ENCODE measurements at places on chromosomes 3 and 15.

DNA sequence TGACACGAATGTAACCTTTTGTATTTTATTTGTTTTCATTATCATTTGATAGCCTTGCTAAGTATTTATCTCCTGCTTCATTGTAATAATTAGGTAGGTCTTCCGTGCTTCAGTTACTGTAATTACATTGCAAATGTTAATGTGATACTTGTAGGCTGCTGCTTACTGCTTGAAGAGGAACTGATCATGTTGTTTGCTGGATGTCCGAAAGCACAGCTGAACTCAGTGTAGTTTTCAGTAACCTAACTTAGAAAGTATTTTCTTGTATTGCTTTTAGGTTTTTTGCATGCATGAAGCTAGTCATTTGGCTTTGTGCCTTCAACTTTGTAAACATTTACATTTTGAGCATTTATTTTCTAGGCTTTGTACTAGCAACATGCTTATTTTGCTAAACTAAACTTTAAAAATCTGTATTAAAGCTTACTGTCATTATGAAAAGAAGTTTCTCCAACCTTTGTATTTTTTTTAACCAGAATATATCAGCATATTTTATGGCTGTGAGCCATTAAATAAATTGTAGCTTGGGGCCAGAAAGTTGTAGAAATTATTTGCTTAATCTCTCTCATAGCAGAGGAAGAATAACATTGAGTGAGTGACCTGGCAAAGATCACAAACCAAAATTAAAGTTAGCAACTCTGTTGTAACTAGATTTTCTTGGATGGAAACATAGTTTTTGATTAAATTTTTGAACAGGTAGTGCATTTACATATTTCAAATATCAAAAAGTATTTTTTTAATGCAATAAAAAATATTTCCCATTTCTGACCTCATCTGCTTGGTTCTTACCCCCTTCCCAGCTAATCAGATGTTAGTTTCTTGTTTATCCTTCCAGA is 30.7 kb downstream of the SACM1L start:
- DNase-seq = no peak

DNA sequence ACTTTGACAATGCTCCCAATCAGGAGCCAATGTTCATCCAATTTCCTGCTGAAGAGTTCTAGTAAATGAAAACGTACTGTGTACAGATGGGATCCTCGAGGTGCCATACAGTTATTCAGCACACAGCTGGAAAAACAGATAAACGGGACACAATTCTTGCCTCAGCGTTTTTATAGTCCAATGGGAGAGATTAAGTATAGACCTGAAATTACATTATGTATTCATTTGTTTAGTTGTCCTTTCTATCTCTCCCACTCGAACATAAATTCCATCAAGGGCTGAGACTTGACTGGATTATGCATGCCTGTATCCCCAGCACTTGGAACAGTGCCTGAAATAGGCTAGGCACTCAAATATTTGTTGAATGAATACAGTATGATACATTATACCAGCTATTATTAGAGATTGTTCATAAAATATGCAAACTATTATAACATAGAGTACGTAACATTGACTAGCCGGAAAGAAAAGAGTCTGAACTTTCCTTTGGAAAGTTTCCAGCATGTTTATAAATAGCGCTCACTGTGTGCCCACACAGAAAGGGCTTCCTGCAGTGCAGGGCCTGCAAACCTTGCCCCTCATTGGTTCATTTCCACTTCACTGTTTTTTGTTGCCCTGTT is 27.4 kb upstream of the SNTN start:
- DNase-seq = peak; percentile 46

- no peak for DNase-seq
Measured at GRCh38 chr3:23198801-23199200, 4.3 kb upstream of the UBE2E2 start.

DNA sequence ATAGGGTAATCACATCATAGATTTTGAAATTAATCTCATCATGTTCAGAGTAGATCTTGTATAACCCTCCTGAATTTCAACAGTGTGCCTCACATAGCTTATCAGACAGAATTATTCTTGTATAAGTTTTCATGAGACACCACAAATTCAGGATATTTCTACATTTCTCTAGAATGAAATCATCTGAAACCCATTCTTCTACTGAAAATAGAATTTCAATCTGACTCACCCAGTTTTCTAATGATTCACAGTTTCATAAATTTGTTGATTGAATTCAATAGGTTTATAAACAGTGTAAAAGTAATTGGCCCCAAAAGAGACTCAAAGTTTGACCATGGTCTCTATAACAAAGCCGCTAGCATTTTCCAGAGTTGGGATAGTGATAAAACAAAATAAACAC is 1082.6 kb upstream of the EPHA6 start:
- no peak for DNase-seq

GRCh38 chr15:25416693-25417092 is 22.1 kb downstream of the UBE3A start:
- DNase-seq = no peak

DNA sequence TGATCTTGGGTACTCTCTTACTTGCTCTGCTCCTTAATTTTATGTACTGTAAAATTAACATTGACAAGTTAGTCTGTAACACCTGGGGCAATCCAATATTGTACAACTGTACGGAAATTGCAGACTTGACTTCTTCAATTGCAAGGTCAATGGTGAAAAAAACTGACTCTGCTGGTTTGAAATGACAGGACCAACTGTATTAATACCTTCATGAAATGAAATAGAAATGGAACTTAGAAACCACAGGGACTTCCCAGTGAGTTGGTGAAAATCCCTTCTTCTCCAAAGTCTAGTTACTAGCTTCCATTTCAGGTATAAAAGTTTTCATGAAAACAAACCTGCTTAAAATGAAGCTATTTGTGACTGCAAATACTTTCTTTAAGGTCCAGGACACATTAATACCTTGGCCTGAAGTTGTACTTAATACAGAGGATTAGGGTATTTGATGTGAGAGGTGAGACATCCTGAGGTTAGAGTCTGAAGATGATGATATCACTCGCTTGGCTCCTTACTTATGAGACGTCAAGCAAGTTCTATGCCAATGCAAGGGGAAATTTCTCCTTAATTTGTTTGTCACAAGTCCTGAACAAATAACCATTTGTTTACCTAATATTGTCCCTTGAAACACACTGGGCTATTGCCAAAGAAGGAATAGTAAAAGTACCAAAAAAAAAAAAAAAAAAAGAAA is 226.2 kb upstream of the TP63 start:
- no peak for DNase-seq

DNA sequence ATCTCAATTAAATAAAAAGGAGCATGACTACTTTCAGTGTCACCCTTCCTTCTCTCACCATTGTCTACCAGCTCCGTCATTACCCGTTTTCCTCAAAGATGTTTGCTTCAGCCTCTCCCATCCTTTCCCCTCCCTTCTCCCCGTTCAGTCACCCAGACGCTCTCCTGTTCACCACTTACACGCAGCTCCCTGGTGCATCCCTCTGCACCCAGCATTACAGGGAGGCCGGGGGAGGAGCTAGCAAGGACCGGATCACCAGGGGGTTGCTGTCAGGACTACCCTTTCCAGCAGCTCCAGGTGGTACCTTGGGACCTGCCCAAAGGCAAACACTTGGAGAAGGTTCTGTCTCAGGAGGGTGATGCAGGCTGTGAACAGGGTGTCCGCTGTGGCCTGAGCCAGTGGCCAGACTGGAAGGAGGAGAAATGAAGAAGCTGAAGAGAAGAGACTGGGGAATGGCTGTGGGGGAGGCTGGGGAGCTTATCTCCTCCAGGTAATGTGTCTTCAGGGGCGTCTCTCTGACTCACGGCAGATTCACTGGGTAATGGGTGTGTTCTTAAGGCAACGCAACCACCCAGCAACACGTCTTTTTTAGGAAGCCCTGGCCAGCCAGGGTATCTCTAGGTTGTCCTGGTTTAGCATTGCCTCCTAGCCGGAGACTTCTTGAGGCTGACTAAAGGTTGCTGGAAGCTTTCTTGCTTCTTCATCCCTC is 21.8 kb upstream of the BDH1 start:
- no peak for DNase-seq

DNA sequence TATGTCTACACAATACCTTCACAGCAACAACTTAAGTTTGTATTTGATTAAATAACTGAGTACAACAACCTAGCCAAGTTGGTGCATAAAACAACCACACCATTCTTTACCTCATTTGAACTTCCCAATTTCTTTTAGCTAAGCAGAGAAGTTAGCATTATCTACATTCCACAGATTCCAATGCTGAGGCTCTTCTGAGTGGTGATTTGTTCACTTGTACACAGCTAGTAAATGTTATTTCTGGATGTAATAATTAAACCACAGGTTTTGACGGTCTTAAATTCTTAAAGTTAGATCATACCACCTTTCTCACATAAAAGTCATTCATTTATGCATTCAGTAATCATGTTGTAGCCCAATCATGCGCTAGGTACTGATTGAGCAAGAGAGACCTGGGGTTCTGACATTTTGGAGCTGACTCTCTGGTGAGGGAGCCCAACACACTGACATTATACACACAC is 102.5 kb downstream of the SST start:
- DNase-seq = no peak

DNA sequence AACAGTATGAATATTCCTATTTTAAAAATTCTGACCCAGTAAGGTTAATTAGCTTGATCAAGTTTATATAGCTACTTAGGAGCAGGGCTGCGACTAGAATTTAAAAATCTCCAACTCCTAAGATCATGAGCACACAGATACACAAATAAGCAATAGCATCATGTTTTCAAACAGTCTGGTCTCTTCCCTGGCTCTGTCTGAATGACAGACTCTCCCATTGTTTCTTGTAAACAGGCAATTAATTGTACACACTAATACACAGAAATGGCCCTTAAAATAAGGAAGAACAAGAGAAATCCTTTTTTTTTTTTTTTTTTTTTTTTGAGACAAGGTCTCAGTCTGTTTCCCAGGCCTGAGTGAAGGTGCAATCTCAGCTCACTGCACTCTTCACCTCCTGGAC is 1064.4 kb upstream of the CFAP20DC start:
- DNase-seq = no peak

GRCh38 chr3:32460031-32460749 is 42.5 kb downstream of the CMTM6 start:
- DNase-seq = peak; percentile 69

- DNase-seq = no peak
Measured at GRCh38 chr3:82087958-82088357, 326.5 kb upstream of the GBE1 start.

DNA sequence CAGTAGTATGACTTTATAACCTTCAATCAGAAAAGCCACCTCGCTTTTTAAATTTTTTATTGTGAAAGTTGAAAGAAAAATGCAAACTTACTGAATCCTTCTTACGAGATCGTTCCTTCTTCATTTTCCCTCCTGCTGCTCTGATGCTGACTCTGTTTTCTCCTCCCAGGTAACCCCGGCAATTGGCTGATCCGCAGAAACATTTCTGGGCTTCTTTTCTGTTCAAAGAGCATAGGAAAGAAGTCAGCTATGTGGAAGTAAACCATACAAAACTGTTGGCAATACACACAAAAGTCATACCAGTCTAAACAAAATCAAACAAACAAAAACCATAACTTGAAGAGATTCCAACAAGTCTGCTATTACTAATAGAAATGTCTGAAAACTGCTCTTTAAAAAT is 66.0 kb downstream of the SETD2 start:
- no peak for DNase-seq

DNA sequence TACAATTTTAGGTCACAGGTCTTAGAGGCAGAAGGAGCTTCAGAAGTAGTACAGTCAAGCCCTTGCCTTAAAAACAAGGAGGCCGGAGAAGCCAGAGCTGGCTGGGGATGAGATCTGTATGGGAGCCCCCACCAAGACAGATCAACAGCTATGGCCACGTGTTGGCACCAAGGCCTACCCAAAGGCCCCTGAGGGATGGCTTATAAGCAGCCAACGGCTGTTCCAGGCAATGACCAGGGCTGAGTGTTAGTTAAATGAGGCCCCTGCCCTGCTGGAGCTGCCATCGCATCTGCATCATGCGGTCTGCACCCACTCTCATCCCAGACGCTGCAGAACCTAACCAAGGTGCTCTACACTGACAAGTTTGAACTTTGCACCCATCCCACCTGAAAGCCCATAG is 43.3 kb downstream of the CCDC12 start:
- DNase-seq = no peak

- no peak for DNase-seq
Measured at GRCh38 chr15:35741881-35742280, 195.9 kb upstream of the DPH6 start.

DNA sequence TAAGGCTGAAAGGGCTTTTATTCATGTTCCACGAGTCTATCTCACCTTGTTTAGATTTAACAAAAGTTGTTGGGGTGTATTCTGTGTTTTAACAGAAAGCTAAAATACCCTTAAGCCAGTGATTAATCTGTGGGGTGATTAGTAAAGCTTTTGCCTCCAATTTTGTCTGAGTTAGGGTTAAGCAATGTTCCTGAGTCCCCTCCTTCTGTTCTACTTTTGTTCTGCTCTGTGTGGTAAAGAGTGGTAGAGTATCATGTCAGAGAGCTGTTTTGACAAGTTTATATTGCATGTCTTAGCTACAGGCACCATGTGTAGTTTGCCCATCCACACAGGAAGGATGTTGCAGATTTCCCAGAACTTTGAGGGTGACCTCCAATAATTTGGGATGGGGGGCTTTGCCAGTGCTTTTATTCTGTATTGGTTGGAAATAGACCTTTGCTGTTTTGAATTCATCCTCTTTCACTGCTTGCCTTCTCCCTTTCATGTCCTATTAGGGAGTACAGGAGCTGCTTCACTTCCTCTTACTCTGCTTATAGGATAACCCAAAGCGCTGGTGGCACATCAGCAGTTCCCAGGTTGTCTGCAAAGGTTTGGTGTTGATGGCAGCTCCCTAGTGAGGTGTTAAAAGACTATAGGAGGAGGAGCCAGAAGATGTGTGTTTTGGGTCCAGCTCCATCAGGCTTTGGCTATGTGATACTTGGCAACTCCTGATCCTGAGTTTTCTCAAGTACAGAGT is 7.4 kb downstream of the PDE8A start:
- no peak for DNase-seq

- no peak for DNase-seq
Measured at GRCh38 chr15:29903028-29903427, 80.8 kb upstream of the TJP1 start.

GRCh38 chr3:146044046-146044445 is 116.9 kb downstream of the PLOD2 start:
- DNase-seq = no peak

DNA sequence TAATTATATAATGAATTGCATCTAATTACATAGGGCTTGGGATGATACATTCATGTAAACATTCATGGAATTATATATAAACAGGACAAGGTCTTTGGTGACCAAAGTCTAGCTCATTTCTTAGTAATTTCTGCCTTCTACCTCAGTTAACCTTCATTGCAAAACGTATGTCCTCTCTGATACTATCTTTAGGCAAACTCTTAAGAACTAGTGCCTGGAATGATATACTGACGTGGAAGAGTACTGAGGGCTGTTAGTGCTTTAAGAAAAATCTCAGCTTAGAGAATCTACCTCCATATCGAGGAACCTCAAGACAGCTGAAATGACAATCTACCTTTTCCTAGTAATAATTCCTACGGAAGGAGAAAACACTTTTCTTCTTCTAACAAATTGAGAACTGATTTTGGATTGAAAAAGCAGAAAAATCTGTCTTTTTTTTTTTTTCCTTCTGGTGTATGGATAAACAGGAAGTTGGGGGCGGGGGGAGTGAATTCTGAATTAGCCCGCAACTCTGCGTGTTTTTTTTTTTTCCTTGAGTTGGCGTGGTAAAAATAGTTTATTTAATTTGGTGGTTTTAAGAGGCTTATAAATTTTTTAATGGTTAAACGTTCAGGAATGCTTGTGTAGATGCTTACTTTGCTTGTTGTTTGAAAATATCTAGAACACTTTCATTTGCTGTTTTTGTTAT is 43.2 kb downstream of the RARB start:
- DNase-seq = no peak

- no peak for DNase-seq
Measured at GRCh38 chr3:45528429-45528828, 66.1 kb upstream of the LIMD1 start.

All from NCI-H510A treated with DMSO at 0.1 percent for 48 hours (cell line).